GM04503 (cell line): ENCODE measurements at places on chromosomes 11 and 22.

DNA sequence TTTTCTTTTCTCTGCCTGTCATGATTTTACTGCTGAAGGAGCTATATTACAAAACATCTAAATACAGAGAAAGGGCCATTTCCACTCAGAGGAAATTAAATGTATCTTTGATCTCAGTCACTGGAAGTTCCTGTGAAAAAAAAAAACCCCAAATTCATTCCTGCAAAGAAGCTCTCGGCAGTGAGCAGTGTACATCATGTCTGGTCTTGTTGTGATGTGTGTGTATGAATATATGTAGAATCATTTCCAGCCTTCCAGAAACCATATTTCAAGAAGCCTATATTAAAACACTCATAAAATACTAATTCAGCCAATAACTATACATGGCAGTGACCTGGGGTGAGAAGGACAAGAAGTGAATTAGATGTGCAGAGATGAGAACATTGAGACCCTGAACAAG lies 393.2 kb upstream of the TENM4 start:
- no peak for DNase-seq

GRCh38 chr11:12727563-12728211 lies 53.5 kb downstream of the TEAD1 start:
- no peak for DNase-seq

GRCh38 chr11:17821648-17822400 lies 87.2 kb downstream of the KCNC1 start:
- DNase-seq = peak; percentile 62

DNA sequence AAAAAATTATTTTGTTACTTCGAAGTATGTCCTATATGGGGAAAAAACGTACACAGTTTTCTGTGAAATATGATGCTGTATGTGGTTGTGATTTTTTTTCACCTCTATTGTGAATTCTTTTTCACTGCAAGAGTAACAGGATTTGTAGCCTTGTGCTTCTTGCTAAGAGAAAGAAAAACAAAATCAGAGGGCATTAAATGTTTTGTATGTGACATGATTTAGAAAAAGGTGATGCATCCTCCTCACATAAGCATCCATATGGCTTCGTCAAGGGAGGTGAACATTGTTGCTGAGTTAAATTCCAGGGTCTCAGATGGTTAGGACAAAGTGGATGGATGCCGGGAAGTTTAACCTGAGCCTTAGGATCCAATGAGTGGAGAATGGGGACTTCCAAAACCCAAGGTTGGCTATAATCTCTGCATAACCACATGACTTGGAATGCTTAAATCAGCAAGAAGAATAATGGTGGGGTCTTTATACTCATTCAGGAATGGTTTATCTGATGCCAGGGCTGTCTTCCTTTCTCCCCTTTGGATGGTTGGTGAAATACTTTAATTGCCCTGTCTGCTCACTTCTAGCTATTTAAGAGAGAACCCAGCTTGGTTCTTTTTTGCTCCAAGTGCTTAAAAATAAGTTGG lies 38.3 kb downstream of the EHF start:
- no peak for DNase-seq

GRCh38 chr11:95608093-95608492 lies 181.5 kb downstream of the FAM76B start:
- no peak for DNase-seq

GRCh38 chr22:41907436-41908401 lies 7.2 kb downstream of the SHISA8 start:
- DNase-seq = no peak

- no peak for DNase-seq
These were observed 102.6 kb downstream of the TBC1D22A start for GRCh38 chr22:46865052-46865434.

DNA sequence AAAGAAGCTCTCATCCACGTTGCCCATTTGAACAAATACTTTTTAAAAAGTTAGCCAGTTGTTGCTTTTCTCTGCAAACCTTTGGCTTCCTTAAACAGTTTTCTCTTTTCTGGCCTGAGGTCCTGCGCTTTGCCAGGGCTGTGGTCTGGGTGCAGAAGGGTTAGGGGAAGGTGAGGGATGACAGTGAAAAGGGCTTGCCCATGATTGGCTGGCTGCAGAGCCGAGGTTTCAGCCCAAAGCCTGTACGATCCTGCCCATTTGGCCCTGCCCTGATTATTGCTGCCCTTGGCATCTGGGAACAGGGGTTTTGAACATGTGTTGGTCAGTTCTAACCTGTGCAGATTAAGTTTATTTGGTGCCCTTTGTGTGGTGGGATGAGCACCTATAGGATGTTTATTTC lies 1.5 kb downstream of the INCENP start:
- no peak for DNase-seq
